Right lobe of liver (tissue), 6 donors: ENCODE measurements at places on chromosomes 3 and 15. TPM values are rescaled to one million over a fixed set of nuclear protein-coding genes. Genes with fewer than 3 reads are reported as not detected.

The SNTN gene
- not detected for total RNA-seq

DNA sequence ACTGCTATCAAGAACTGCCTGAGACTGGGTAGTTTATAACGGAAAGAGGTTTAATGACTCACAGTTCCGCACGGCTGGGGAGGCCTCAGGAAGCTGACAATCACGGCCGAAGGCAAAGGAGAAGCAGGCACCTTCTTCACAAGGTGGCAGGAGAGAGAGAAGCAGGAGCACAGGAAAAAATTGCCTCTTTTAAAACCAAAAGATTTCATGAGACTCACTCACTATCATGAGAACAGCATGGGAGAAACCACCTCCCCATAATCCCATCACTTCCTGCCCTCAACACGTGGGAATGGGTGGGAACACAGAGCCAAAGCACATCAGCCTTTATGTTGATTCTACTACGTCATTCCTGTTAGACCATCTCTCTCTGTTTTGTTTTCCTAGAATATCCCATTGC lies 650.9 kb upstream of the SEMA6D start:
- H3K27ac ChIP-seq, result no peak overlapping the region
- H3K4me3 ChIP-seq, result no peak overlapping the region
- no peaks in the 10 kb centered on the region for H3K27me3 ChIP-seq
- no peaks in the 10 kb centered on the region for H3K36me3 ChIP-seq

- H3K4me1 ChIP-seq, result no peaks in the 10 kb centered on the region
- no peak overlapping the region for H3K4me3 ChIP-seq
- DNase-seq, result no peak
These were observed 52.8 kb upstream of the SLC9A9 start for GRCh38 chr3:143901105-143901504.

The CYP1A2 gene
- 97.1 TPM for total RNA-seq

GRCh38 chr15:51038162-51038973 lies 56.3 kb downstream of the TNFAIP8L3 start:
- H3K4me3 ChIP-seq, result no peak overlapping the region
- no peak overlapping the region for H3K27ac ChIP-seq
- H3K27me3 ChIP-seq, result no peaks in the 10 kb centered on the region
- no peaks in the 10 kb centered on the region for H3K4me1 ChIP-seq

The C2CD4A gene
- total RNA-seq, result not detected

DNA sequence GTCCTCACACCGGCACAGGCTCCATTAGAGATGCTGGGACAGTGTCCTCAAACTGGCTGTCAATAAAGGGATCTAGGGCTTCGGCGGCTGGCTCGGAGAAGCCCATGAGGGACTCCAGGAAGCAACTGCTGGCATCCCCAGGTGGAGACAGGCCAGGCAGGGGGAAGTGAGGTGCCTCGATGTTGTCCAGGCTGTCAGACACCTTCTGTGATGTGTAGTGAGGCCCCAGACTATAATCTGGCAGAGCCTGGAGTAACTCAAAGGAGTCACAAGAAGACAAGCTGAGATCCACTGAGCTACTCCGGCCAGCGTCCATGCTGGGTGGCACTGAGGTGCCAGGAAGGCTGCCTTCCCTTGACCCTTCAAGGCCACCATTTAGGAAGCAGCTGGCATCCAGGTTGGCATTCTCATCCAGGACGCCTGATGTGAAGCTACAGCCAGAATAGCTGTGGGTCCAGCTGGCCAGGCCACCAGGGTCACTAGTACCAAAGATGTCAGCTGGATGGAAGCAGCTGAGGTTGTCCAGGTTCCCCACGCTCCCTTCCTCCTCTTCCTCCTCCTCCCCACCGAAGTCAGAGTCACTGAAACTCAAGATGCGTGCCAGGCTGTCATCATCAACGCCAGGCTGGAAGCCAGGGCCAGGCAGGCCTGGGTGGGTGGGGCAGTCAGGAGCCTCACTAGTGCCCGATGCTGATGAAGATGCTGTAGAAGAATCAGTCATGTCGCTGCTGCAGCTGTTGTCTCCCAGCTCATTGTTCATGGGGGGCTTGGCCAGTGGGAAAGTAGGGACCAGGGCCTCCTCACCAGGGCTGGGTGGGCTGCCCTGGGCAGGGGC lies 10.1 kb downstream of the CSRNP1 start:
- H3K27me3 ChIP-seq, result no peaks in the 10 kb centered on the region
- H3K4me1 ChIP-seq, result peaks cover 44% of the 10 kb centered on the region
- no peak overlapping the region for H3K27ac ChIP-seq
- DNase-seq, result no peak
- H3K36me3 ChIP-seq, result peaks cover 31% of the 10 kb centered on the region
- no peak overlapping the region for H3K4me3 ChIP-seq

DNA sequence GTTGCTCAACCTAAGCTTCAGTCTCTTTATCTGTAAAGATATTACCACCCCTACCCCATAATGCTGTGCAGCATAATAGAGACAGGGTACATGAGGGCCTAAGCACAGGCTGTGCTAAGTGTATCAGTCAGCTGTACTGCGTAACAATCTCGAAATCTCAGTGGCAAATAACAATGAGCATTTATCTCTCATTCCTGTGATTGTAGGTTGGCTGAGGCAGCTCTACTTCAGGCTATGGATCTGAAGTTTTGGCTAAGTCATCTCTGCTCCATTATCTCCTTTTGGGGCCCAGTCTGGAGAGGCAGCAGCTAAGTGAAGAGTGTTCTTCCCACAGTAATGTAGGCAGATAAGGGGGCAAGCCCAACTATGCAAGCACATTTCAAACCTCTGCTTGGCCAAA lies 7.1 kb upstream of the SLC6A11 start:
- H3K27me3 ChIP-seq, result no peaks in the 10 kb centered on the region
- no peak overlapping the region for H3K4me3 ChIP-seq
- no peak for DNase-seq
- H3K4me1 ChIP-seq, result no peaks in the 10 kb centered on the region

DNA sequence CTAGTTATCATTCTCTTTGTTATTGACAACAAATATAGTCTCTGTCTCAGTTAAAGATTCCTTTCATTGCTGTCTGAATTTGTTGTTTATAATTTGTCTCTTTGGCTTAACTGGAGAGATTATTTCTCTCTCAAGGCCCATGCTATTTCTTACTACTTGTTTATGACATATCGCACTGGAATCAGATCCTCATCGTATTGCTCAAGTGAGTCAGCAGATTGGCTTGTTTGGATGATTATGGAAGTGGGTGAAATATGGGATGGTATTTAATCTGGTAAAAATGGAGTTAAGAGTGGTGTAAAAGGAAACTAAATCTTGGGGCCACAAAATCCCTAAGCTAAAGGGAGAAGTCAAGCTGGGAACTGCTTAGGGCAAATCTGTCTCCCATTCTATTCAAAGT lies 613.1 kb downstream of the SI start:
- H3K36me3 ChIP-seq, result no peaks in the 10 kb centered on the region
- no peaks in the 10 kb centered on the region for H3K27me3 ChIP-seq
- H3K4me1 ChIP-seq, result peaks cover 7% of the 10 kb centered on the region
- no peak for DNase-seq
- no peak overlapping the region for H3K4me3 ChIP-seq

- H3K27ac ChIP-seq, result no peak overlapping the region
- H3K4me1 ChIP-seq, result no peaks in the 10 kb centered on the region
- no peaks in the 10 kb centered on the region for H3K36me3 ChIP-seq
- H3K4me3 ChIP-seq, result no peak overlapping the region
These were observed 14.8 kb upstream of the CX3CR1 start for GRCh38 chr3:39294446-39295183.

The LRRC31 gene
- total RNA-seq, result 0.78 TPM

GRCh38 chr3:129233538-129233937 lies 15.9 kb upstream of the COPG1 start:
- no peaks in the 10 kb centered on the region for H3K27me3 ChIP-seq
- H3K4me1 ChIP-seq, result no peaks in the 10 kb centered on the region
- DNase-seq, result no peak
- no peaks in the 10 kb centered on the region for H3K36me3 ChIP-seq

GRCh38 chr15:83449937-83450506 lies 2.9 kb downstream of the SH3GL3 start:
- no peak overlapping the region for H3K27ac ChIP-seq
- no peaks in the 10 kb centered on the region for H3K36me3 ChIP-seq
- H3K4me3 ChIP-seq, result no peak overlapping the region
- H3K27me3 ChIP-seq, result no peaks in the 10 kb centered on the region
- H3K4me1 ChIP-seq, result no peaks in the 10 kb centered on the region

The IL17RB gene
- 30.2 TPM for total RNA-seq

DNA sequence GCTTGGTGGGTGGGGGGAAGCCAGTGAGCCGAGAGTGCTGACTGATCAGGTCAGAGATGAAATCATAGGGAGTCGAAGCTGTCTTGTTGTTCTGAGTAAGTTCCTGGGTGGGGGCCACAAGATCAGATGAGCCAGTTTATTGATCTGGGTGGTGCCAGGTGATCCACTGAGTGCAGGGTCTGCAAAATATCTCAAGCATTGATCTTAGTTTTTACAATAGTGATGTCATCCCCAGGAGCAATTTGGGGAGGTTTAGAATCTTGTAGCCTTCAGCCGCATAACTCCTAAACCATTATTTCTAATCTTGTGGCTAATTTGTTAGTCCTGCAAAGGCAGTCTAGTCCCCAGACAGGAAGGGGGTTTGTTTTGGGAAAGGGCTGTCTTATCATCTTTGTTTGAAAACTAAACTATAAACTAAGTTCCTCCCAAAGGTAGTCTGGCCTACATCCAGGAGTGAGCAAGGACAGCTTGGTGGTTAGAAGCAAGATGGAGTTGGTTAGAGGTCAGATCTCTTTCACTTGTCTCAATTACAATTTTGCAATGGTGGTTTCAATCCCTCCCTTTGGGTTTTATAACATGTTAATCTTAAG lies 18.7 kb upstream of the MTMR14 start:
- no peaks in the 10 kb centered on the region for H3K36me3 ChIP-seq
- no peaks in the 10 kb centered on the region for H3K4me1 ChIP-seq
- DNase-seq, result no peak
- no peak overlapping the region for H3K27ac ChIP-seq
- H3K4me3 ChIP-seq, result no peak overlapping the region

The GRK7 gene
- not detected for total RNA-seq

The KBTBD13 gene
- not detected for total RNA-seq

DNA sequence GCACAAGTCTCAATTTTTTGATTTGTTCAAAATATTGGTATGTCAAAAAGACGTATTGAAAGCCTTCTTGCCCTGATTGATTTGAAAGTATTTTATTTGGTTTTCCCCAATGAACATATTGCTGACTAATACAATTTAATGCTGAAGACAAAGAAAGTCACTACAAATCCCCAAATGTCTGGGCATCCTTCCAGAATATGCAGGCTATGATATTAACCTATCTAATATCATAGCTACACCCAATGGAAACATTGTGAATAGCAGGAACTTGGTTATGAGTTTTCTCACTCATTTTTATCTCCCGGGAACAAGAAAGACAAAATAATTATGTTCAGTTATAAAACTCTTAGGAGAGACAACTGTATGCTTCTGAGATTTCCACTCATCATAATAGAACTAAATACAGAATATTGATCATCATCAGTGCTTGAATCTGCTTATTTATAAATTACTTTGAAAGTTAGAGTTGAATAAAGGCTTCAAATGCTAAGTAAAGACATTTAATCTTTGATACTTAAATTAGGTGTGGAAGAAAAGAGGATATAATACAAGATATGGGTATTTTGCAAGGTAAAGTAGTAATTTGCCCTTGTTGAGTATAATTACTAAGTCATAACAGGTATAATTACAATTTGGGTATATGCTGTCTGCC lies 483.9 kb downstream of the RBMS3 start:
- H3K36me3 ChIP-seq, result no peaks in the 10 kb centered on the region
- no peaks in the 10 kb centered on the region for H3K4me1 ChIP-seq
- no peak overlapping the region for H3K27ac ChIP-seq
- H3K27me3 ChIP-seq, result no peaks in the 10 kb centered on the region
- no peak overlapping the region for H3K4me3 ChIP-seq

DNA sequence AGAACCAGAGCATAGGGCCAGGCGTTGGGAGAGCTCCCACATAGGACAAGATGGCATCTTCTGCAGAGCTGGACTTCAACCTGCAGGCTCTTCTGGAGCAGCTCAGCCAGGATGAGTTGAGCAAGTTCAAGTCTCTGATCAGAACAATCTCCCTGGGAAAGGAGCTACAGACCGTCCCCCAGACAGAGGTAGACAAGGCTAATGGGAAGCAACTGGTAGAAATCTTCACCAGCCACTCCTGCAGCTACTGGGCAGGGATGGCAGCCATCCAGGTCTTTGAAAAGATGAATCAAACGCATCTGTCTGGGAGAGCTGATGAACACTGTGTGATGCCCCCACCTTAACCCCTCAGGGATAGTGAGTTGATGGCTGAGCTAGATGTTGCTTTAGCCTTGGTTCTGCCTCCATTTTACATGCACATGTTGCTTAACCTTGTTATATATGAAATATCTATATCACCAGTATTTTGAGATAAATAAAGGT lies at the start of gene PYDC2:
PYDC2 (plus strand) TSS at position 51 of the 483 bp plus-strand sequence; CDS start at position 51, 0 bp downstream.
- no peaks in the 10 kb centered on the region for H3K27me3 ChIP-seq
- H3K27ac ChIP-seq, result no peak within 1 kb of the TSS
- H3K4me1 ChIP-seq, result no peaks in the 10 kb centered on the region
- H3K36me3 ChIP-seq, result no peaks in the 10 kb centered on the region

The MEGF11 gene
- total RNA-seq, result not detected

GRCh38 chr3:23888617-23889228 lies 28.1 kb downstream of the NKIRAS1 start:
- no peak for DNase-seq
- H3K27ac ChIP-seq, result no peak overlapping the region
- no peak overlapping the region for H3K4me3 ChIP-seq
- H3K4me1 ChIP-seq, result no peaks in the 10 kb centered on the region
- no peaks in the 10 kb centered on the region for H3K27me3 ChIP-seq

DNA sequence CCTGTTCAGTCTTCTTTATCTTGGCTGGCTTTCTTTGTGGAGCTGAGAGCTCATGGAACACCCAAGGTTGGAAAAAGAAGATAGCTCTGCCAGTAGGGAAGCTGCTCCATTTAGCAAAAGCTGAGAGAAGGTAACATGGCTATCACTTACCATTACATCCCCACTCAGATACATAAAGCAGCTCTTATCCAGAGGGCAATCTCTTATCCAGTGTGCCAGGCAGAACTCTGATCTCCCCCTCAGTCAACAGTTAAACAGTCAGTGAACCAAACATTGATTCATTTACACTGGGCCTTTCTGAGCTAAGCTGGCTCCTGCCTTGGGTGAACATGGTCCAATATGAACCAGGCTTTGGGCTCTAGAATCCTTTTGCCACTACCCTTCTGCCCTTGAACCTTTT lies 624.2 kb downstream of the NTRK3 start:
- no peaks in the 10 kb centered on the region for H3K27me3 ChIP-seq
- no peak overlapping the region for H3K27ac ChIP-seq
- H3K4me1 ChIP-seq, result no peaks in the 10 kb centered on the region
- no peak overlapping the region for H3K4me3 ChIP-seq

The C3orf49 gene
- not detected for total RNA-seq

The SLC22A13 gene
- total RNA-seq, result 0.16 TPM

DNA sequence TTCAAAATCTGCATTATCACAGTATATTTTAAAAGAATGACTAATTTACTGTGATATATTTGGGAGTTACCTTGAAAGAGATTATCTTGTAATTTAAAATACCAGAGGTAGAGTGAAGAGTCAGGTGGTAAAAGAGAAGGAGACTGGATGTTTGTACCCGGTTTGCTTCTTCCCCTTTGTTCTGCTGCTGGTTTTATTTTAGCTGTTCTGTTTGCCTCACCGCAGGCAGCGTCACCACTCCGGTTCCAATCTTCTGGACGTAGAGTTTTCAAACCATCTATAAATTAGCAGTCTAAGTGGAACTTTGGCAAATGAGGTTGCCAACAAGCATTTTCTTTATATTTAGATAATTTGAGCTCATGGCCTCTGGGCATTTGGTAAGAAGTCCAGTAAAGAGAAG lies 38.2 kb downstream of the PPARG start:
- DNase-seq, result no peak
- H3K27me3 ChIP-seq, result no peaks in the 10 kb centered on the region
- H3K36me3 ChIP-seq, result no peaks in the 10 kb centered on the region

GRCh38 chr3:160010578-160010977 lies 21.9 kb downstream of the IL12A start:
- no peak overlapping the region for H3K4me3 ChIP-seq
- no peak overlapping the region for H3K27ac ChIP-seq
- H3K27me3 ChIP-seq, result no peaks in the 10 kb centered on the region
- H3K36me3 ChIP-seq, result no peaks in the 10 kb centered on the region
- no peak for DNase-seq
